ENCODE measurements at places on chromosomes 1 and 21.
A peak's percentile ranks its signal among the peaks of the same experiment; 100 is the strongest.

- no peak for DNase-seq
These were observed 49.8 kb downstream of the POU2F1 start for GRCh38 chr1:167270349-167271092.

DNA sequence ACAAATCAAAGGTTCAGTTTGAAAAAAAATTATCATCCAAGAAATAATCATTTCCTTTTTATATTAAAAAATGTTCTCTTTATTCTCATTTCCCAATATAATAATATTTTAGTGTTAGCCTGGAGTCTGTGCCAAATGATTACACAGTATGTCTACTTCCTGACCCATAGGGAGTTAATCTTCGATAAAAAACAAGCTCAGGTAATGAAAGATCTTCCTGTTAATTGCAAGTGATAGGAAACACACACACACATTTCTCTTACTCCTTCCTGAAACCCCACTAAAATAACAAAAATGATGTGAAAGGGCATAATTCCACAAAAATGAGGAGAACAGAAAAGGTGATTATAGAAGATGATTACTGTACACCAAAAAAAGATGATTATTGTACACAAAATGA, 123.5 kb upstream of the CXADR start:
- no peak for DNase-seq

GRCh38 chr1:40315239-40315794, 1.8 kb downstream of the COL9A2 start:
- peak; percentile 84 for DNase-seq

- DNase-seq = no peak
These were observed 246.0 kb downstream of the TRABD2B start for GRCh38 chr1:47751193-47751592.

DNA sequence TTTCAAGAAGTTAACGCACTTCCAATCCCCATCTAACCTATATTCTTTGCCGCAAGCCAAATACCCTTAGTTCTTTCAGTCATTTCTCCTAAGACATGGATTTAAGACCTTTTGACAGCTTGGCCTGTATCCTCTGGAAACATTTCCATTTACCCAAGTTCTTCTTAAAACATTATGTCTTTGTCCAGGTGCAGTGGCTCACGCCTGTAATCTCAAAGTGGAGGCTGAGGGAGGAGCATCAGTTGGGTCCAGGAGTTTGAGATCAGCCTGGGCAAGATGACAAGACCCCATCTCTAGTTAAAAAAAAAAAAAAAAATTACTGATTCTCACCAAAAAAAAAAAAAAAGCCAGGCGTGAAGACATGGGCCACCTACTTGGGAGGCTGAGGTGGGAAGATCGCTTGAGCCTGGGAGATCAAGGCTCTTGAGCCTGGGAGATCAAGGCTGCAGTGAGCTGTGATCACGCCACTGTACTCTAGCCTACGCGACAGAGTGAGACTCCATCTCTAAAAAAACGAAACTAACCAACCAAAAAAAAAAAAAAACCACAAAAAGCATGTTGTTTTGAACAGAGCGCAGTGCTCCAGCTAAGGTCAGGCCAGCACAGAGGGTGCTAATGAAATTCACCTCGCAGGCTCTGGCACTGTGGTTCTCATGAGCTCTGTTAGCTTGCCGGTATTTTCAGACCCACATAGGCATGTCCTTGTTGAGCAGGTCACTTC, 36.0 kb downstream of the NUAK2 start:
- peak; percentile 30 for DNase-seq

GRCh38 chr1:210692796-210693195, 364.1 kb downstream of the HHAT start:
- DNase-seq = no peak

DNA sequence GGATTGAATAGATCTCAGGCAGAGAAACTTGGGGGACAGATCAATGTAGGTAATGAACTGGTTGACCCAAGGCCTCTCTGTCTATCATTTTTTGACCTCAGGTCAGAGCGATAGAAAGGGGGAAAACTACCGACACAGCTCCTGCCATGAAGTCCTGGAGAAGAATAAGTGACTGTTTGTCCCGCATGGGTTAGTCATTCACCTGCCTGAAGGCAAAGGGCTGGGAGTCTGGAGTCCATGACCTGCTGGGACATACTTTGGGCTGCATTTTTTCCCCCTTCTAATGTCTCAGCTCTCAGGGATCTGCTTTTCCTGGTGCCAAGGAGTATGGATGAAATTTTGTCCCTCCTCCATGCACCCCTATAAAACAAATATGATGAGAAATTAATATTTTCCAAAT, 1.6 kb upstream of the ROR1 start:
- no peak for DNase-seq

- DNase-seq = no peak
These were observed 17.5 kb upstream of the DUSP10 start for GRCh38 chr1:221759436-221759835.

- no peak for DNase-seq
These were observed 90.1 kb downstream of the NTPCR start for GRCh38 chr1:233040494-233040893.

GRCh38 chr1:11979028-11979850, 1.0 kb upstream of the MFN2 start:
- DNase-seq = no peak
